Left lung (tissue), 14 donors: ENCODE measurements at places on chromosomes 4 and X. TPM values are rescaled to one million over a fixed set of nuclear protein-coding genes. Genes with fewer than 3 reads are reported as not detected.

DNA sequence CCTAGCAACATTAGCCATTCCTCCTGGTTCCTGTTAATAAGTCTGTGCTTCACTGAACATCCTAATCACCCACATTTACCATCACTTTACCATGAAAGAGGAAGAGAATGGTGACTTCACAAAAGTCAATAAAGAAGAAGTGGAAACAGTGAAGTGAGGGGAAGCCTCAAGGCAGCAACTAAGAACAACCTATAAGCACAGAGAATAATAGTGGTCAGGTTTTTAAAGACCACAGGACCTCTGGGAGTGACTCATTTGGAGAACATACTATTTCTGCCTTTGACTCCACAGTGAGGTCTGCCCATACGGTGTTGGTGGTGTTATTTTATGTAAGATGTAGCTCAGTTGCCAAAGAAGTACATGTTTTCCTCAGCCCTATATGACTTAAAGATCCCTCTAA is 86.0 kb upstream of the TET2 start:
- DNase-seq, result no peak

- no peak for DNase-seq
Observed at GRCh38 chrX:23854122-23854521, 53.6 kb downstream of the APOO start.

- no peak for DNase-seq
Observed at GRCh38 chrX:125765347-125765746, 400.7 kb downstream of the DCAF12L2 start.

DNA sequence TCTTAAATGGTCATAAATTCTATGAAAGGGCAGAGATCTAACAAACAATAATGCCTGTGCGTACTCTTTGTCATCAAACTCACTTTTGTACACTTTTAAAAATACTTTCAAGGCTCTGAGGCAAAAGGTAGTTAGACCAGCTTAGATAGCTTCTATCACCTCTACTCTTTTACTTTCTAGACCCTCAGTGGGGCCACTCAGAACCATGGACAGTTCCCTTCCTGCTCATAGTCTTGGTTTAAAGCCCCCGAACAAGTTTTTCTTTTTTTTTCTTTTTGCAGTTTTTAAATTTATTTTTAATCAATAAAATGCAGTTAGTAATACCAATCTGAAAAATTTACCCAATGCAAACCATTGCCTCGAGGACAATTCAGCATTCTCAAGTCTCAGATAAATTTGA is 460.5 kb upstream of the CNKSR2 start:
- peak; percentile 8 for DNase-seq

- no peak for DNase-seq
Observed at GRCh38 chr4:147355032-147355656, 125.8 kb upstream of the EDNRA start.

DNA sequence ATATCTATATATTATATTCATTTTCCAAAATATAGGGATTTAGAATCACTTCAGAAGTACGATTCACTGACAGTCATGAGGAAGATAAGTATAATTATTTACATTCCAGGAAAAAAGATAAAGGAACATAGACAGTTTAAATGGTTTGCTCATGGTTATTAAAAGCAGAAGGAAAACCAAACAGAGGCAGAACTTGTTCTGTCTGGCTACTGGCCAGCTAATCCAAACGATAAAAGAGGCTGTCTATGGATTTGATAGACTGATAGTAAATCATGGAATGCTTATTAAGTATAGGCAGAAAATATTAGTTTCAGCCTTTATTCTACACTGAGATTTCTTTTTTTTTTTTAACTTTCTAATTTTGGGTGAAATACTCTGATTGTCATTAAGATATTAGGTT is 50.2 kb downstream of the RPGR start:
- DNase-seq, result no peak

DNA sequence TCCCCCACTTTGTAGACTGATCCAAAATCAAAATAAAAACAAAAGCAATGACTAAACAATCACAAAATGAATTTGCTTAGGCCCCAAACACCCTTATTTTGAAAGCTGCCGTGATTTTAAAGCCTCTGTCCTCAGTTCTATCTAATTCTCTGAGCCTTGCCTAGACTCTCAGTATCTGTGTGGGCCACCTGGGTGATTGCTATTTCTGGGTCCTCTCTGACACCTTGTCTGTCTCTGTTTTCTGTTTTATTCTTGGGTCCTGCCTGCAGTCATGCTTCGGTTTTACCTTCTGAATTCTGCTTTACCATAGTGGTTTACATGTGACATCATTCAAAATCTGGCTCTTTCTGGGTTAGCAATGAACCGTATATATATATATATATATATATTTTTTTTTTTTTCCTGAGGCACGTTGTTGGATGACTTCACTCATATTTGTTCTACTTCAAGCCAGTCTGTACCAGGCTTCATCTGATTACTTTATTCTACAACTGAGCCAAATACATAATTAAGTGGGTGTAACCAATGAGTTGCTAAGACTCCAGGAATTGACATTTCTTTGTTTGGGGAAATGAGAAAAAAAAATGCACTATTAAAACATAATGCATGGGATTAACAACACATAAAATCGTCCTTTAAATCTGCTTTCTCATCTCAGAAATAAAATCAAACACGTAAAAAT is 710.7 kb upstream of the SLIT2 start:
- no peak for DNase-seq

GRCh38 chr4:8742546-8742945 is 129.1 kb downstream of the HMX1 start:
- no peak for DNase-seq

DNA sequence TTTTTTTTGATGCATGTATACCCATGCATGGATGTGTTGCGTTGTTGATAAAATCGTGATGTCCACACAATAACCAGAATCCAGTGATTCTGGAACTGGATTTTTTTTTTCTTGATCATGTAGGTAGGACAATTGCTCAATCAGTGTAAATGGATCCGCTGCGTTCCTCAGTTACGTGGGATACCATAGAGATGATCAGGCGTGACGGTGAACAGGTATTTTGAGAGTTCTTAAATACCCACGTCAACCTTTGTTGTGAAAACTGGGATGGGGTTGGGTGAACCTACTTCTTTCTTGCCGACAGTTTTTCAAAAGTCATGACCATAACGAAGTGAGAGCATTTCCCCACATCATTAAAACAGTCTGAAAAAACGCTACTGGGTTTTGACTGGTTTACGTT is 913 bp upstream of the SMIM10L2A start:
- no peak for DNase-seq

GRCh38 chr4:14871676-14872430 is 130.4 kb upstream of the CPEB2 start:
- DNase-seq, result no peak

DNA sequence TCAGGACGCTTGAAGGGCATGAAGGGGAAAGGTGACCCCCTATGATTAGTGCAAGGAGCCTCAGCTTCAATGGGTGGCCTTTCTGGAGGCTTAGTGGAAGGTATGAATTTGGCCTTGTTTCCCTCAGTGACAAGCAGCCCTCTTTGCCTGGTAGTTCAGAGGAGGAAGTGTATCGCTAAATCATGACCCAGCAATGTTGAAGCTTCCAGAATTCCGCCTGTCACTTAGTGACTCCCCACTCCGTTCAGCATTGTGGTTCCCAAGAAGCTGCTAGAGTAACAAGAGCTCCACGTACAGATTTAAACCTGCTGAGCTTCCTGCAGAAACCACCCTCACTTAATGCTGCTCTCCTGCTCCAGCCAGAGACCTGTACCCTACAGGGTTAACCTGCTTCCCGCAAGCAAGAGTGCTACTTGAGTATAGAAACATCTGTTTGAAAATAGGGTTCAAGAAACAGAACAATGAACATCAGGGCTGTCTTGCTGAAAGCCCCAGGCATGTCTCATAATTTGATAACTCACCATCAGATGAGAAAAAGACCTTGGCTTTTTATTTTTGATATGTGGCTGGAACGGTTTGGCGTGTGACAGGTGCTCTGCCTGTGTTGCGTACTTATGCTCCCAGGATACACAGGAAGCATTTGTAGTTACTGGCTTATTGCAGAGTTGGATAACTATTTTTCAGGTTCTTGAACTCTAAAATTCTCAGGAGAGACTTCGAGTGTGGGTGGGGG is 105.2 kb downstream of the UCHL1 start:
- DNase-seq, result no peak

DNA sequence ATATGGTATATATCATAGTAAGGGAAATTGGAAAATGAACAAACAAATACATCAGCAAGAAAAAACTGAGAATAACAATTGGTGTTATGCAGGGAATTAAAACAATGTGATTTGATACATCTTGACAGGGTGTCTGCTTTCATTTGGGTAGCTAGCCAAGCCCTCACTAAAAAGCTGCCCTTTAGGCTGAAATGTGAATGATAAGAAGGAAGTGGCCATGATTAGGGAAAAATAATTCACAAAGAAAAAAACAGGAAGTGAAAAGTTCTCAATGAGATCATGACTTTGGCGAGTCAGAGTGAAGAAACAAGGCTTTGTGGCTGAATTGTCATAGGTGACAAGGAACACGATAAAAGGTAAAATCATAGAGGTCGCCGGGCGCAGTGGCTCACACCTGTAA is 675.8 kb upstream of the SLIT2 start:
- DNase-seq, result no peak

DNA sequence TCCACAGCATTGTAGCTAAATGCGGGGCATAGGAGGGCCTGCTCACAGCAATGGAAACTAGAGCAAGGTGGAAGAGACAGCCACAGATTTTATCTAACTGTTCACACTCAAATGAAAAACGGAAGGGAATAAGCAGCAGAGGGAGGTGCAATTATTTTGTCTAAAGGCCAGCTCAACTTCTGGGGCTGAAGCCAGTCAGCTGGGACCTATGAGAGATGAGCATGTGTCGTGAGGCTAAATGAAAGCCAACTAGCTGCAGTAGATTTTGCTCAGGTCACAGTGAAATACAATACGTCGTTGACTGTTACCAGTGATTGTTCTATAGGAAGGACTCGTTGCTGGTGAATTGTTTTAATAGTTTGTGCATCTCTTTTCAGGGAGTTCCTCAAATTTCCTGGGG is 26.4 kb upstream of the FGFBP2 start:
- no peak for DNase-seq

GRCh38 chr4:526189-526909 is 27.3 kb downstream of the PIGG start:
- no peak for DNase-seq

DNA sequence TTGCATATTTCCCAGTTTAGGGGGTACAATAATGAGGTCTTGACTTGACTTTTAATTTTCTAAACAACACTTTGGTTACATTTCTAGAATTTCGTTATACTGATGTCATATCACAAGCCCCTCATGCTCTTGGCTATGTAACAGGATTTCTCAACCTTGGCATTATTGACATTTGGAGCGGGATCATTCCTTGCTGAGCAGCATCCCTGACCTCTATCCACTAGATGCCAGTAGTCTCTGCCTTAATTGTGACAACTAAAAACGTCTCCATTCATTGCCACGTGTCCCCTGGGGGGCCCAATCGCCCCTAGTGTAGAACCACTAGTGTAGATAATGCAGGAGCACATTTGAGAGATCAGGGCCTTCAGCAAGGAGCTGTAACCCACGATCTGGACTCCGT is 234.2 kb upstream of the MID1 start:
- no peak for DNase-seq

- DNase-seq, result peak; percentile 42
Observed at GRCh38 chr4:156970501-156971164, 966 bp downstream of the PDGFC start.

DNA sequence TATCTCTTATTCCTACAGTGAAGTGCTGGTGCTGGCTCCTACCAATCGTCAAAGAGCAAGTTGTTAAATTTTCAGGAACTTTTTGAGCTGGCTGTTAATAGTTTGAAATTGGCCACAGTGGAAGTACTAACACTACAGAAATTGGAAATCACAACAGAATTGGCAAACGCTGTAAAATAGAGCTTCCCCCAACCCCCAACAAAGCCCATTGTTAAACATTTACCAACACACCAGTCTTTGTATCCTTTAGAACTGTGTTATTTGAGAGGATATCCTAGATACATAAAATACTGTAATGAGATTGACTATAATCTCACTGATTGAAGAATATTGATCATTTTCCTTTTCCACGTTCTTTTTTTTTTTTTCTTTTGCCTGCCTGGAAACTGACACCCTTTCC is 37.4 kb downstream of the FAM241A start:
- no peak for DNase-seq

DNA sequence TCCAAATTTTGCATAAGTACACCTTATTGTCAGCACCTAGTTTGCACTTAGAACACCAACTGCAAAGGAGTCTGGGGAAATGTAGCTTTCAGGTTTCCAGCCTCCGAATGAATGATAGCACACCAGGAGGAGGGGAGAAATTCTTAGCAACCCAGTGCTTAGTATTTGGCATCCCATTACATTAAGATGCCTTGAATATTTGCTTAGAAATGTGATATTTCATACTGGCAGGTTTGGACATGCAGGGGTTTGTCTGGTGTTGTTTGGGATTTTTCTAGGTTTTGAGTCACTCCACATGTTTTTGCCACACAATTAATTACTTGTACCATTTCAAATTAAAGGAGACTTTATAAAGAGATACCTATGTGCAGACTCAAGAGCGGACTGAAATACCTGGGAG is 60.3 kb upstream of the CAMK2D start:
- no peak for DNase-seq

DNA sequence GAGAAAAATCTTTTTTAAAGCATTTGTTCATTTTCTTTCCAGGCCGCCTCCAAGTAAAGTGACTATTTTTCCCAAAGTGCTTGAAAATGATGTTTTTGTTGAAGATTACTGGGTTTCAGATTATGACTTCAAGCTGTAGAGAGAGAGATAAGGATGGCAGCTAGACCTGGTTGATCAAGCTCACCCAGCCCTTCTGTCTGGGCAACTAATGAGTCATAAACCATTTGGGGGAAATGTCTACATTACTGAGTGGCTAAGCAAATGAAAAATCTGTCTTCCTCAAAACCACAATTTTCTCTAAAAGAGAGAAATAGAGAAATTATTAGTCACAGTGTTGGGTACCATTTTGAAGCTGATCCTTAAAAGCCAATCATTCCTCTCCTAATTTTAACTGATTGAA is 355.4 kb upstream of the CPEB2 start:
- DNase-seq, result no peak

DNA sequence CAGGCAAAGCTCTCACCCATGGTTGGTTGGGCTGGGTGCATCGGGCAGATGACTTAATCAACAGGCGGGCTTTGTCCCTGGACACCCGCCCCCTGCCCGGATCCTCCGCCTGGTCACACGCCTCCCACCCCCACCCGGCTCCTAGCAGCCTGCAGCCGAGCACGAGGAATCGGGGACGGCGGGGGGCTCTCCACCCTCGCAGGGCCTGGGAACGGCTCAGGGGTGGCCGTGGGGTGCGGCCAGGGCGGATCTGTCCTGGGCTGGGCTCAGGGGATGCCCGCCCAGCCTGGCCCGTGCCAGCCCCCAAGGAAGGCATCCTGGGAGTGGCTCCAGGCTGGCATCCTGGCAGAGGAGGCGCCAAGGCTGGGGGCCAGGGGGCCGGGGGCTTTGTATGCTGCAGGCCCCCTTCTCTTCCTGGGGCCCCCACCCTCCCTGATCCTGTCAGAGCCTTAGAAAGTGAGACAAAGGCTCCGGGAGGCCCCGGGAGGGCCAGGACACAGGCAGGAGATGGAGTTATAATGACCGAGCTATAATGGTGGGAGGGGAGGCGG is 32.5 kb upstream of the FGFR3 start:
- no peak for DNase-seq

Gene CT45A3
- 13.9 TPM for polyA plus RNA-seq

Gene XPNPEP2
- 8.9 TPM for polyA plus RNA-seq

Gene IL1RAPL1
- polyA plus RNA-seq, result 0.60 TPM

Gene CAPN6
- polyA plus RNA-seq, result 17.8 TPM

Gene DDX60
- polyA plus RNA-seq, result 23.7 TPM

Gene PTPN13
- 131 TPM for polyA plus RNA-seq

Gene EREG
- polyA plus RNA-seq, result 0.14 TPM

Gene LINC00632
- 31.3 TPM for polyA plus RNA-seq
